ENCODE measurements at places on chromosomes 2 and 18.

GRCh38 chr2:239216614-239217273, 184.1 kb downstream of the HDAC4 start:
- no peak for DNase-seq

DNA sequence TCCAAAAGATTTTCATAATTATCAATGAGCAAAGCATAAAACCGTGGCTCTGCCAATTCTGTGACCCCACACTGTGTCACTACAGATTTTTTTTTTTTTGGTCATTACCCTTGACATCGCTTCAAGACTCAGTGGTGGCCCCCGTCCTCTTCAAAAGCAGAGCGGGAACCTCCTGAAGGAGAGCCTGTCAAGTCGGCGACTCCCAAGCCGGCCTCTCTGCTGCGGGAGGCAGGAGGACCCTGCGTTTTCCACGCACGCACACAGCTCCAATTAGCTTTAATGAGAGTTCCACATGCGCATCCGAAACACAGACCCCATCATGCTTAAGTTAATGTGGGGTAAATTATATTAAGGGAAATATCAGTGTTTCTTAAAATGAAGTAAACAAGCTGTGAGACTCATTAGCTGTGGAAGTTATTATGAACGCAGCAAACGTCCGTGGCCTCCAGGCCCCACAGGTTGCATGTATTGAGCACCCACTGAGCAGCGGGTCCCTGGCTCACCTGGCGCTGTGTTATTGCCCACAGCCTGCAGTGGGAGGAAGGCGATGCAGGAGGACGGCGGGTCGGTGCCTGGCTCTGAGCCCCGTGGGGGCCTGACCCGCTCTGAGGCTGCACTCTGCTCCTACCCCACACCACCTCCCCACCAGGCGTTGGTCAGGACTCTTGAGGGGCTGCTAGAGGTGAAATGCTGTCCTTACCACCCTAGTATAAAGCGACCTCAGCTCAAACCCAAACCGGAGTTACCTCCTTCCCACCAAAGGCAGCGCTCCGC, 181.0 kb upstream of the SALL3 start:
- DNase-seq, result no peak

DNA sequence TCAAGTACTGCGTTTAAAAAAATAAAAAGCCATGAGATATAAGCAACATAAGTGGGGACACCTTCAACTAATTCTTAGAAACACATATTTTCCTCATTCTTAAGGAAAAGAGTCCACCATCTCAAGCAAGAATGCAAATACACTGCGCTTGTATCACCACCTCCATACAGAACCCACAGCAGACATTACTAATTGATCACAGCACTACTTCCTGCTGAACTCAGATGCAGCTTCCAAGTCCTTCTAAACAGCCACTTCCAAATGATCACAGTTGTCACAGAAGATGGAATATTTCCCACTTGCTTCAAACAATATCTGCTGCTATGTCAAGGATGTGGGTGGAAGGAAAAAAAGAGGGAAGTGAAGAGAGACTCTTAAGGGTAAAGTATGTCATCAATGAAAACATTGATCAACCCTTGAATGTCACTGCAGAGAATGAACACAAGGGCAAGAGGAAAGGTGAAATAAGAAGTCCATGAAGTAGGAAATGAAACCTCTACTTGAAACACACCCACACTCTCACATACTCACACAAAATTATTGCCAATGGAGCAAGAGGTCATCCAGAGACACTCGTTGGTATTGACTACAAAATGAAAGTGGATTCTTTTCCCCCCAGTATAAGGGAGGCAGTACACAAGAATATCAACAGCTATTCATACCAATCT, 22.1 kb downstream of the TGFA start:
- no peak for DNase-seq

DNA sequence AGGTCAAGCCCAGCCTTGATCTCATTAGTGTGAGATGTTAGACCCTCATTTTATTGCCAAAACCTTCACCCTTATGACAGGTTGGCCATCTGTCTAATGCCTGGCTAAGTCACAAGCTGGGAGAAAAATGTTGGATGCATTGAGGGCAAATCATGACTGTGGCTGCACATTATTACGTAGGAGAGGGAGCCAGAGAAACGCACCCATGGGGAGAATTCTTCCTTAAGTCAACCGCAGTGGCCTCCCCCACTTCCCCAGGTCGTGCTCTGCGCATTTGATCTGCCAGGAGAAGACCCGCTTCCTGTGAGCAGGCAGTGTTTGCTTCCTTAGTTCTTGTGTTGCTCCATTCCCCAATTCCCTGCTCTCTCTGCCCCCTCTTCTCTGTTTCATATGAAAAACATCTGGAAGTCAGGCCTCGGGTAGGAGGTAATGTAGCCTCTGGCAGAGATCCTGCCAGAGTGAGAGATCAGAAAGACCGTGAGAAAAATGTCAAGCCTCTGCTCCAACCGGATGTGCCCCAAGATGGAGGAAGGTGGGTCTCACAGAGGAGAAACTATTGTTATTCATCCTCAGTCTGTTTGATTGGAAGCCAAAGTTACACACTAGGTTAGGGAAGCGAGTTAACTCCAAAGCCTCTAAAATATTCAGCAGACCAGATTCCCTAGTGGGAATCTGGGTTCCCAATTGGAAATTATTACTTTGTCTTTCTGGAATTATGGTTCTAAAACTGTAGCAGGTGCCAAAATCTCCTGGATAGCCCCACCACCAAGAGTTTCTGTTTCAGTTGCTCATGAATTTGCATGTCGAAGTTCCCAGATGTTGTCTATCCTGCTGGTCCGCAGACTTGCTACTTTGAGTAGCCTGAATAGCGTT, 144.3 kb upstream of the PELI1 start:
- no peak for DNase-seq

DNA sequence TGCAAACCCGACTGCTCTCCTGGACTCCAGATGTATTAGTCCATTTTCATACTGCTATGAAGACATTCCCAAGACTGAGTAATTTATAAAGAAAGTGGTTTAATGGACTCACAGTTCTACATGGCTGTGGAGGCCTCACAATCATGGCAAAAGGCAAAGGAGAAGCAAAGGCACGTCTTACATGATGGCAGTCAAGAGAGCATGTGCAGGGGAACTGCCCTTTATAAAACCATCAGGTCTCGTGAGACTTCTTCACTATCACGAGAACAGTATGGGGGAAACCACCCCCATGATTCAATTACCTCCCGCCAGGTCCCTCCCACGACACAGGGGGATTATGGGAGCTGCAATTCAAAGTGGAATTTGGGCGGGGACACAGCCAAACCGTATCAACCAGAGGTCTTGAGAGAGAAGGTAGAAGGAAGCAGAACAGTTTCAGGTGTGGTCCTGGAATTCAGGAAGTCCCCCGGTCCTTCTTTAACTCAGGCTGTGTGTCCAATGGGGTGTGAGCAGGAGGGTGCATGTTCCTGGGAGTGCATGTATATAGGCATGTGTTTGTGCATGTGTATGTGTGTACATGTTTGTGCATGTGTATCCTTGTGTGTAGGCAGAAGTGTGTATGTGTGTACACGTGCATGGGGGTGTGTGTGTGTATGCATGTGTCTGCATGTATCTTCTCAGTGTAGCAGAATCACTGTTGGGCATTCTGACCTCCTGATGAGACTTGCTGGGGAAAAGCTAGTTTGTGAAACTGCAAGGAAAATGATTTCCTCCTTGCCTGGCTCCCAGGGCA, 46.2 kb downstream of the GREB1 start:
- DNase-seq, result no peak

GRCh38 chr18:65788373-65788772, 37.6 kb downstream of the CDH7 start:
- no peak for DNase-seq

GRCh38 chr18:51824746-51825145, 515.3 kb upstream of the DCC start:
- DNase-seq, result no peak
